COR-L47 (cell line): ENCODE measurements at places on chromosomes 7 and 10.
A peak's percentile ranks its signal among the peaks of the same experiment; 100 is the strongest.

- DNase-seq, result no peak
These were observed 93.6 kb downstream of the ARHGAP22 start for GRCh38 chr10:48511066-48511874.

DNA sequence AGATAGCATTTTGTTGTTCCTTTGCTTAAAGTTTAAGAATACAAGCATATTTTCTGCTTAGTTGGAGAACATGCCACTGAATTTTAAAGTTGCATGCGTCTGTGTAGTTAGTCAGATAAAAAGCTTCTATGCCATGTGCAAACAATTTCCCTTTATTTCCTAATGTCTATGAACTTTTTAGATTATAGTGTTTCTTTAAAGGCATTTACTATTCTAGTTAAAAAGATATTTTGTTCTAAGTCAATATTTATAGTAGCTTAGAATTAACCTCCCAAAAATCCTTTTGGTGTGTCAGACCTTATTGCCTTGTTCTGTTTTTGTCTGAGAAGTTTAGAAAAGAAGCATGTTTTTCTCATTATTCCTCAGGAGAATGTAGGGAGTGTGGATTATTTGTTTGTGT lies 99.0 kb upstream of the GATA3 start:
- DNase-seq, result no peak

- DNase-seq, result peak; percentile 58
These were observed 15.3 kb upstream of the GPR146 start for GRCh38 chr7:1028775-1029636.

DNA sequence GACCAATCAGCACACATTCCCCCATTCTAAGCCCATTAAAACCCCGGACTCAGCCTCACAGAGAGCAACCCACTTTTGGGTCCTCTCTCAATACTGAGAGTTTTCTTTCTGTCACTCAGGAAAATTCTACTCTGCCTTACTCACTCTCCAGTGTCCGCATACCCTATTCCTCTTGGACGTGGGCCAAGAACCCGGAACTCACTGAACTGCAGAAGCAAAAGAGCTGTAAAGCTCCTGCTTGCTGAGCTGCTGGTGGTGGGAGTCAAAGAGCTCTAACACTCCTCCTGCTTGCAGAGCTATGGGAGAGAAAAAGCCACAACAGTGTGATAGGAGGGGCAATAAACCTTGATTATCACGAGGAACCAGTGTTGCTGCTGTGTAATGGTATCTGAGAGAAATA lies 386.9 kb downstream of the POM121L12 start:
- no peak for DNase-seq

DNA sequence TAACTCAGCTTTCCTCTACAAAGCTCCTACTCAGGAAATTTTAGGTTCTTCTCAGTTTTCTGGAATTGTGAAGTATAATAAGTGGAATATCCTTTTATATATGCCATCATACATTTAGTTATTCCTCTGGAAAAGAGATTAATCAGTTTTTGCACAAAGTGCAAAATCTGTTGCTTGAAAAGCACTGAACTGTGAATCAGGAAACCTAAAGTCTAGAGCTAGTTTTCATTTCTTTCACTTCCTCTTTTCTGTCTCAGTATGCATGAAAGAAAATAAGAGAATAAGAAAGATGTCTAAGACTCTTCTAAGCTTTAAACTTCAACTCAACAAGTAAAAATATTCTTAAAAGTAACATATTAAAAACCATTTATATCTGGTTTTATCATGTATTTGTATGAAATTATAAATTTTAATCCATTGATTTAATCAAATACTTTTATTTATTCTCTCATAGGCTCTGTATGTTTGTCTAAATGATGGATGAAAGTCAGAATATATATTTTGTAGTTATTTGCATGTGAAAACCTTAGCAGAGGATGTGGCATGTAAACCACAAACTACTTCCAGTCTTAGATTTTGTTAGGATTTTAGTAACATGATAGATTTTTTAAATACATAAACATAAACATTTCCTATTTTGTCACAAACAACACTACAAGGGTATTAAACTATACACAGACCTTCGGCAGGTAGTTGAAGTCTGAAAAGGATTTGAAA lies 1073.0 kb downstream of the XPNPEP1 start:
- DNase-seq, result no peak

DNA sequence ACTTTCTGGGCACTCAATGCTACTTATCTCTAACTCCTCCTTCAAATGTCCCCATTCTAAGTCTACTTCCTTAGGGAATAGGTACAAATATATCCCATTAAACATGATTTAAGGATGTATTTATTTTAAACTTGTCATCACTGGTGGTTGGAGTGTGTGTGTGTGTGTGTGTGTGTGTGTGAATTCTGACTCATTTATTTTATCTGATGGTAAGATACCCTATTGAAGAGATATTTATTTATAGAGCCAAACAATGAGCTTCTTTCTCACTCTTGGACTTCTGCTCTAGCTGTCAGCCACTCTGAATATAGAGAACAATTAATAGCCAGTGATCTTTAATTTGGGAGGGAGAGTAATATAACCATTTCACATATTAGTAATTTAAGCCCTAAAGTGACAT lies 17.8 kb upstream of the MAGI2 start:
- DNase-seq, result no peak

DNA sequence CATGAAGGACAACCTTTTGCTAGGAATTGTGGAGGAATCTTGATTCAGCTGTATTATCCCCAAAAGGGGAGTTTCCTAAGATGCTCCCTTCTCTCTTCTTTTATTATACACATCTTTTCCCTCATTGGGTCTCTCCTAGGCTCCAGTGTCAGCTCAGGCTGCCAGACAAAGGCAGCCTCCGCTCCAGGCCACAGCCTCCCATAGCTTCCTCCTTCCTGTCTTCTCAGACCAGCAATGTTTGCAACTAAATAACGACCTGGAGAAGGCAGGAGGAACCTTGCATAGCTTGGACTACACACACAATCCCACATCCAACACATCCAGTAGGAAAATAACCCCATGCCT lies 12.3 kb downstream of the SFXN3 start:
- no peak for DNase-seq

GRCh38 chr10:51462076-51462779 lies 237.2 kb downstream of the CSTF2T start:
- DNase-seq, result no peak

DNA sequence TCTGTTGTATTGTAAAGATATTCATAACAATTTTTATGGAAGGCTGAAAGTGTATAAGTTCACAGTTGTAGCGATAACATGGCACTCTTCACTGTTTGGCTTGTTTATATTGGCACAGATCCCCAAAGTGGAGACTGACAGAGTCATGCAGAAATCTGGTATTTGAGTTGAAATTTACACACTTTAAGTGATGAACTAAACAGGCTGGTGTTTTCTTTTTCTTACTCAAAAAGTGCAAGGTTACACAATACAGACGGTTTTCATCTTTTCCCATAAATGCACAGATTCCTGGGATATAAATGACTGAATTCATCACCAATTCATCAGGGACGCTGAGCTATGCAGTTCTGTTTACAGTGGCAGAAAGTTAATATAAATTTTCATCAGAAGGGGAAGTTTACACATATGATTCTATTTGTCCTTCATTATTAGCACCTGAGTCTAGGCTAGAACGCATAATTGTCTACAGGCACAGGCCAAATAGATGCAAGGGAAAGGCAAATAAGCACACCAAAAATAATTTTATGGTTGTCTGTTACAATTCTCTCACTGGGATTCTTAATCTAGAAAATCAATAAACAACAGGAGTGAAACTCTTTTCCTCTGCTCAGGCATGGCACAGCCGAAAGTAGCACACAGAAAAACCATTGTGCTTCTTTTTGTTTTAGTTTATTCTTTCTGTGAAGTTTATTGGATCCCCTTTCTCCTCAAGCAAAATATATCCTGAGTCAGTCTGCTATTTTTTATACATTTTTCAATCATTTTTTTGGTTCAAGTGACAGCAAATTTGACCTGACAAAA lies 88.0 kb downstream of the FOXP2 start:
- peak; percentile 7 for DNase-seq

- no peak for DNase-seq
These were observed 305.9 kb downstream of the FGFR2 start for GRCh38 chr10:121292321-121292720.

- DNase-seq, result no peak
These were observed 139.2 kb downstream of the CHCHD3 start for GRCh38 chr7:132942701-132943100.

- no peak for DNase-seq
These were observed 2.5 kb upstream of the HNRNPF start for GRCh38 chr10:43411536-43411935.

DNA sequence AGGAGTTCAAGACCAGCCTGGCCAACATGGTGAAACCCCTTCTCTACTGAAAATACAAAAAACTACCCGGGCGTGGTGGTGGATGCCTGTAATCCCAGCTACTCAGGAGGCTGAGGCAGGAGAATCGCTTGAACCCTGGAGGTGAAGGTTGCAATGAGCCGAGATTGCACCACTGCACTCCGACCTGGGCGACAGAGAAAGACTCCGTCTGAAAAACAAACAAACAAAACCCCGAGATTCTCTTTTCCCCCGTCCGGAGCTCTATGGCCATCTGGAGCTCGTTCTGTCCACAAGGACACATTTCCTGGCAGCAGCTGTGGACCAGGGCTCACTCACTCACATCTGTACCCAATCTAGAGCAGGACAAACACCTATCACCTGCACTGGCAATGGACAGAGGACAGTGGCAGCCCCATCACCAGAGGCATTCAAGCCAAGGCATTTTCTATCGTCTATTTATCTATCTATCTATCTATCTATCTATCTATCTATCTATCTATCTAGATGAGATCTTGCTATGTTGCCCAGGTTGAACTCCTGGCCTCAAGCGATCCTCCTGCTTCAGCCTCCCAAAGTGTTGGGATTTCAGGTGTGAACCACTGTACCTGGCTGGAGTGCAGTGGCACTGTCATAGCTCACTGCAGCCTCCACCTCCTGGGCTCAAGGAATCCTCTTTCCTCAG lies 167.1 kb upstream of the TNRC18 start:
- DNase-seq, result no peak

DNA sequence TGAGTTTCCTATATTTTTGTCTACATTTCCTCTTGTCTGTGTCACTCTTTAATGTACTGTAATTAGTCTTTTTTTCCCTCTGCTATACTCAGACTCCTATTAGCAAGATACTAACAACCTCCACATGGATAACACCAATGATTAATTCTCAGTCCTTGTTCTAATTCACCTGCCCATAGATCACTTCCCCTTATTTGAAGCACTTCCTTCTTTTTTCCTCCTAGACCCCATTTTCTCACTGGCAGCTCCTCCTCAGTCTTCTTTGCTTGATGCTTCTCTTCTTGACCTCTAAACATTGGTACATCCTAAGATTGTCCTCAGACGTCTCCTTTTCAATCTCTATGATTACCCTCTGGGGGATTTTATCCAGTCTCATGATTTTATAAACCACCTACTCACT lies 98.2 kb upstream of the IMMP2L start:
- DNase-seq, result no peak

DNA sequence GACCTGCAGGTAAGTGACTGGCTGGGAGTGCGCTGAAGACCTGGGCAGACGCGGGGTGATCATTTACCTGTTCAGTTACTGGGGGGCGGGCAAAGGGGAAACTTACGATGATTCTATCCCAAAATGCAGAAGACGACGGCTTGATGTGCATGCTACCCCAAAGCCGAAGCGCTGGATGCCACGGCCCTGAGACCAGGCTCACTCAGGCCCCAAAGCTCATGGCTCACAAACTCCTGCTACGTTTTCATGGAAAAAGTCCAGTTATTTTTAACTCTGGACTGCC lies 200.6 kb downstream of the DIP2C start:
- DNase-seq, result no peak

GRCh38 chr7:37757563-37757962 lies 74.0 kb downstream of the GPR141 start:
- no peak for DNase-seq

DNA sequence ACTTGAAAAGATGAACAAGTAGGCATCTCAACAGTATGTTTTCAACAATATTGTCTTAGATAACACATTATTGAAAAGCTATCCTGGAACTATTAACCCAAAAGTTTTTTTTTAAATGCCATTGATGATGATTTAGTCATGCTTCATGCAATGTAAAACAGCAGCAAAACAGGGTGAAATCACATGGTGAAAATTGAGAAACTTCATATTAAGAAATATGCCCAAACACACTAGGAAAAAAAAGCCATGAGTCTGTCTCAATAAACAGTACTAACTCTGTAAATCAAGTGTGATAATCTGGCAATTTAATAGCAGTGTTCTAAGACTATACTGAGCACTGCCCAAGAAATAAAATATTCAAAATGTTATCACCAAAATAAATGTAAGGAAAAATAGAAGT lies 613.1 kb downstream of the KCNMA1 start:
- no peak for DNase-seq

GRCh38 chr7:2818121-2818520 lies 26.0 kb downstream of the GNA12 start:
- no peak for DNase-seq

GRCh38 chr7:140867467-140868462 lies 57.0 kb downstream of the BRAF start:
- DNase-seq, result no peak

DNA sequence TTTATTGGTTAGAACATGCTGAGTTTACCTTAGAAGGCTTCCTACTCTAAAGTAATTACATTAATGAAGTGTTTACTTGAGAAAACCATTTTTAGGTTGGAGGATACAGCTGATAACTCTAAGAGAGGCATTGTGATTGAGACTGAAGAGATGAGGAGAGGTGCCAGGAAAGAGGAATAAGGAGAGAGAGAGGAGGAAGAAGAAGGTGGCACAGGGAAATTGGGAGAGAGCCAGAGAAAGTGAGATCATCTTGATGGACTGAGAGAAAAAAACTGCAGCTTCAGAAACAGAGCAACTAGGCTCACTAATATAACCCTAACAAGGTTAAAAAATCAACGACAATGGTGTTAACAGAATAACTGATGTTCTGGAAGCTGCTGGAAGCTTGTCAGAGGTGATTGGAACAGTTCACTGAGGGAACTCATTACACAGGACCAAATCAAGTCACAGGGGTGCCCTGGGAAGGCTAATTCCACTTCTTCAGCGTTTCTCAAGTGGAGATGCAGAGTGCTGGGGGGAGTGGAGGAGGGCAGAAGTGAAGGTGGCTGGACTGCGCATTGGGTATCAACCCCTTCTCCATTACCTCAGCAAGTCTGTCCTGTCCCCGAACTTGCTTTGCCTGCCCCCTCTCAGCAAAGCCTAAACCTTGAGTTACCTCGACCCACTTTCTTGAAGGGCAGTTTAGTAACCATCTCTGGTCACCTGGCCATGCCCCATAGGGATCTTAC lies 6.9 kb upstream of the SORBS1 start:
- no peak for DNase-seq

DNA sequence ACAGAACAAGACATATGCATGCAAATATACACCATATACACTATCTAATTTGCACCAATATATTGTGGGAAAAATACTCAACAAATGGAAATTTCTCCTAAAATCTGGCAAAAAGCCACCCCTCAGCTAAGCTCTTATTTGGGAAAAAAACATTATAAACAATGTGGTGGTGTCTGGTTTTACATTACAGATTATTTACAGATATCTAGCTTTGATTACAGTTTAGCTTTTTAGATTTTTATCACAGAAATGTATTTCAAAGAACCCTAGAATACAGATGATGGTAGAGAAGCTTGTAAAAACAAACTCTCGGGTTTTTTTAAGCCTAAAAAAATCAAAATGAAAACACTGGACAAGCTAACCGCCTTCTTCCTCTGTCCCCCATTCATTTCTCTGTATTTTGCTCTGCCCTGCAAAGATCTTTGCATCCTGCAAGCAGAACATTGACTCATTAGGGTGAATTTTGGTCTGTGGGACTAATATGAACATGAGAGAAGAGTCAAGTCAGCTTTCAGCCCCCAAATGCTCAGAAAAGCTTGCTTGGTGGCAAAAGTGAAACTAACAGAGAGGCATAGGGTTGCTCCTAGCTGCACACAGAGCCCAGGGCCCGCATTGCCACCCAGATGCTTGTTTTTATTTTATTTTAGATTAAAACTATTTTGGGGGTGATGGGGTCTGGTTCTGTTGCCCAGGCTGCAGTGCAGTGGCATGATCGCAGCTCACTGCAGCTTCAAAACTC lies 88.8 kb upstream of the LYZL1 start:
- no peak for DNase-seq
